ENCODE measurements at places on chromosomes 2 and 18.

GRCh38 chr2:127560201-127560930 is 24.9 kb downstream of the MYO7B start:
- DNase-seq: no peak

GRCh38 chr2:216015722-216016464 is 2.5 kb upstream of the MREG start:
- peak; percentile 68 for DNase-seq

DNA sequence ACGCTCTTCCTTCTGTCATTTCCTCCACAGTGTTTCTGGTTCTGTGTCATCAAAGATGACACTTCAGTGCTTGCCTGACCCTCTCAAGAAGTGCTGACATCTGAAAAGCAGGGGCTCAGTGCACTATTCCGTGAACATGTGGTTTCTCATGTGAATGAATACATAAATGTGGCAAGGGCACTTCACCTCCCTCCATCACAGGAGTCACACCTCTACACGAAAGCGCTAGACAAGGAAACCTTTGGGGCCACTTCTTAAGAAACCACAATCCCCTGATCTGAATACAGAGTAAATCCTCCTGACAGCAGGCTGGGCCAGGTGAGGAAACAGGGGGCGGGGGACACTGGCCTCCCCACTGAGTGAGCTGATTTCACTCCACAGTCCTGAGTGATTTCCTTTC is 145.8 kb upstream of the ACAA2 start:
- peak; percentile 6 for DNase-seq

- DNase-seq: no peak
These were observed 98.6 kb downstream of the HDAC4 start for GRCh38 chr2:239302083-239302807.

DNA sequence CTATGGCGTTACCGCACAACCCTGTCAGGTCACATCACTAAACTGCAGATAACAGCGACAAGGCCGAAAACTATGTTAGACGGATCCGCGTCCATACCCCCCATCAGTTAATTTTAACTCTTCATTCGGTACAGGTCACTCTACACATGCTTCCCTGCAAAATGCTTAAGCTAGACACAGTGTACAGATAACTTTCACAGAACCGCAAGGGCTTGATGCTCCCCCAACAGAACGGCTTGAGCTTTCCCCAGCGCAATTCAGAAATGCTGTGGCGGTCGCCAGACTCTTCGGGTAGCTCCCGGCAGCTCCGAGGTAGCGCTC is 283 bp upstream of the RBBP8 start:
- DNase-seq: no peak

DNA sequence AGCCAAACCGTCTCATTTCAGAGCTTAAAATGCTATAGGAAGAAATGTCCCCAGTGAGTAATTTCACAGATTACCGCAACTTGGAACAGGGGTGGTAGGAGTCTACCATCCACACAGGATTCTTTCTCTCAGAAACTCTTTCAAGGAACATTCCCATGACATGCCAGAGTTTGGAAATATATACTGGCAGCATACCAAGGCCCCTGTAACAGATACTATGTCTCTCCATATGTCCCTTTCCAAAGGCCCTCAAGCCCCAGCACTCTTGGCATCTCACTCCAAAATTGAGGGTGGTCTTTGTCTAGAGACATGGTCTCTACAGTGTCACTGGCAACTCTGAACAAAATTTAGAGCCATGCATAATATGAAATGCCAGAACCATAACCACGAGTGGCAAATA is 11.0 kb downstream of the FIGLA start:
- no peak for DNase-seq

- no peak for DNase-seq
These were observed 35.9 kb downstream of the ZNF385B start for GRCh38 chr2:179825494-179825893.

- no peak for DNase-seq
These were observed 62.1 kb upstream of the XDH start for GRCh38 chr2:31476511-31477180.

DNA sequence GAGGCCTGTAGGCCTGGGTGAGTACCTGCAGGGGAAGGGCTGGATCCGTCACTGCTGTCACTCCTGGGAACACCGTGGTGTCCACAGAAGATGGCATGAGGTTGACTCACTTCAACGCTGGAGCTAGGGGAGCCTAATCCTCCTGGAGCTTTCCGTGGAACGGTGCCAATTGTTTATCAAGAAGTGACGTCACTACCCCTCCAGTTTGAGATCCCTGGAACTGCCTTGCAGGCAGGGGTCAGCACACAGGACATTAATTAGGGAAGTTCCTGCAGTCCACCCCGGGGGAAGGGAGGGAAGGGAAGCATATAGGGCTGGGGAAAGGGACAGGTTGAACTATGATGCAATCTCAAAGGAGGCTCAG is 408.6 kb downstream of the GALR1 start:
- DNase-seq: no peak

DNA sequence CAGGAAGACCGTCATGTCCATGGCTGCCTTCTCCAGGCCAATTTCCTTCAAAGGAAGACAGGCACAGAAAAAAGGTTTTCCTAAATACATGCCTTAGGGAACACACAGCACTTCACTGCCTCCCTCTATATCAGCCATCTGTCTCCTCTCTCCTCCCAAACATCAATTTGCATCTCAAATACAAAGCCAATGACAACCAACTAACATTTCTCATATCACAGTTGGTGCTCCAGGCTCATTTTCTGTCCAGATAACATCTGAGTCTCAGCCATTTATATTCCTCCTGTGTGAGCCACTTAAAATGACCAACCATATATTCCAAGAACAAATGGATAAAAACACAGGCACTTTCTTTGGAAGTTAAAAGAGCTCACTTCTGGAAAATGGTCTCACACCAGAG is 62.5 kb upstream of the ACAA2 start:
- no peak for DNase-seq

DNA sequence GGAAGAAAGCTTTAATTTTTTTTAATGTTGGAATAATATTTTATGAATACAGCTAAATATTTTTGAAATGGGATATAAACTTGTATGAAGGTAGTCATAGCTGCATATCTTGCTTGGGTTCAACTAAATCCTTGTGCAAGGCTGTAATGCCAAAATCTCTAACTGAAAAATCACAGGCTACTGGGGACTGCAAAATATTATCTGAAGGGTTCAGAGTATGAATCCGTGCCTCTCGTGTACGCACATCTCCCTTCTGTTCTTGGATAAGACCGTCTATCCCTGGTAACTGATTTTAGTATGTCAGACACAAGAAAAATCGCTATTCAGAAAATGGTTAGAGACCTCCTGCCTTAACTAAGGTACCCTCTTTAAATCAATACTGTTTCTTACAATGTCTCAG is 71.8 kb downstream of the ACVR1 start:
- no peak for DNase-seq

DNA sequence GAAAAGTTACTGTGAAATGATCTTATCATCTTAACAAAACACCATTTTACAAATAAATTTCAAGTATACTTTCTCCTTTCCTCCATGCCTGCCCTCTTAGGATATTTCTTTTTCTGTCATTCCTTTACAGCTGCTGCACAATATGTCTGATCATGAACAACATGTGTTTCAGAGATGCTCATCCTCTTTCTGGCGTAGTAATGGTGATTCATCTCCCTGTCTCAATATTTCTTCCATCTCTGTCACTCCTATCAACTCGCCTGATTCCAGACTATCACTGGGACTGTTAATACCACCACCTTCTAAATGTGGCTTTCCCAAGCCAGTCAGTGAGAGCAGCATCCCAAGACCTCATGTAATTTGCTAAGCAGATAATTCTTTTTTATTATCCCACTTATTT is 290.5 kb downstream of the GULP1 start:
- no peak for DNase-seq

GRCh38 chr2:232489516-232490220 is 2.0 kb upstream of the ECEL1 start:
- peak; percentile 23 for DNase-seq

DNA sequence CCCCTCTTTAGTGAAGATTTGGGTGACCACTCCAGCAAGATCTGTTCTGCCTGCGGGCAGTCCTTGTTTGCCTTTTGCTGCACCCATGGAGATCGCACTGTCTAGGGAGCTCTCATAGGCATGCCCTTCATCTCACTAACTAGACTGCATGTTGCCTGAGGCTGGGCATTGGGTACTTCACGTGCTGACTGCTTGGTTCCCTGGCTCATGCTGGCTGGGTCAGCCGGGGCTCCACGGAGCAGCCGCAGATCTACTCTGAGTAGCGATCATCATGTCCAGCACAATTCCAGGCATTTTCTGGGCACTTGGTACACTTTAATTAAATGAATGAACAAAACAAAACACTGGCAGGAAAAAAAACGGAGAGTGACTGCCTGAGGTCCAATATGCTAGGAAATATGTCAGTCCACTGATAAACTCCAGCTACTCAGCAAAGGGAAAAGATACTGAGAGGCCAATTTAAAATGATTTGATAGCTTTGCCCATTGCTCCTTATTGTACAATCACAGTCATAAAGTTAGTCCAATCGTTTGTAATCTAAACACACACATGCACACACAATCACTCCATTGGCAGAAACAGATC is 220.3 kb downstream of the C1D start:
- no peak for DNase-seq

DNA sequence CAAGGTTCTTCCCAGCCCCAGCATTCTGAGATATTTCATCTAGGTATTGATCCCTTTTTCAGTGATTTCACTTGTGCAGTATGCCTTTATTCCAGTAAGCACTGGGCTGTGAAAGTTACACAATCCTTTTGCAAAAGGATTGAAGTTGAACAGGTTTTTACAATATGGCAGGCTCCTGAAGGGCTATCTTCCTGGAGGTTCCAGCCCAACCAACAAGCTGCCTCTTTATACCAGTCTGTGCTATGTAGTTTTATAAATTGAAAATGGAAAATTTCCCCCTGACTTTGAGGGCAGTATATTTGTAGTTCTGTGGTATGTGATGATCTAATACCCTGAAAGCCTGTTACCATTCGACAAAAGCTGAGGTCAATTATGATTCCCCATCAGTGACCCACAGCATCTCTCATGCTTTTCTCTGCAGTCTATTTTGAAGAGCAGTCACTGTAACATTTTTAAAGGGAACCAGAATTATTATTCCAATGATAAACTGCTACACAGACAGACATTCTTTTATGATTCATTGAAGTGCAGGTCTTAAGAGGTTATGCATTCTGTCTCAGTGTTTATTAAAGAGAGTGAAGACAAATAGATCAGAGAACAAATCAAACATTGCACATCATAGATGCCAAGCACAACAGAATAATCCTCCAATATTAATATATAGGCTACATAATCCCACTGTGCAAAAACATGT is 35.2 kb upstream of the STPG4 start:
- peak; percentile 44 for DNase-seq

GRCh38 chr2:64970495-64970894 is 18.7 kb upstream of the SLC1A4 start:
- DNase-seq: no peak

DNA sequence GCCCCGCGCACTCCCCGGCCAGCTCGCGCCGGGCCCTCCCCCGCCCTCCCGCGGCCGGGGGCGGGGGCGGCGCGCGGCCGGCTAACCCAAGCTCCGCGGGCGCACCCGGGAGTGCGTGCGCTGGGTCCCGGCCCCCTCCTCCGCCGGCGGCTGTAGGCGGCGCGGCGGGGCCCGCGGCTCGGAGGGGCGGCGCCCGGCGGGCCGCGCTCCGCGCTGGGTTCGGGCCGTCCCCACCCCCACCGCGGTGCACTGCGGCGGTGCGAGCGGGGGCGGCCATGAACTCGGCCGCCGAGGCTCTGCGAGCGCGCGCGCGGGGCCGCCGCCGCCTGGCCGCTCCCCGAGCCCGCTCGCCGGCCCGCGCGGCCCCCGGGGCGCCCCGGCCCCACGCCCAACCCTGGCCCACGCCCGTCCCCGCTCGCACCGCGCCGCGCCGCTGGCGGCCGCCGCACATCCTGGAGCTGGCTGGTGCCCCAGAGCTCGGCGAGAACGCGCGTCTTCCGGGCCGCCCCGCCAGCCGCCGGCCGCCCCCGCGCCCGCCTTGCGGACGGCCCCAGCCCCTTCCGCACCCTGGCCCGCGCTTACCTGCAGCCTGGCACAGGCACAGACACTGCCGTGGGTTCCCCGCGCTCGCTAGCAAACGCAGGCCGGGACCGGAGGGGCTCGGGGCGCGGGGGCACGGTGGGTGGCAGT is at the start of gene ZBTB14:
Gene ZBTB14, minus strand, starts transcription at position 496 of the 690 bp plus-strand sequence. CDS start 2,480 bp downstream, outside the sequence.
- DNase-seq: no peak

DNA sequence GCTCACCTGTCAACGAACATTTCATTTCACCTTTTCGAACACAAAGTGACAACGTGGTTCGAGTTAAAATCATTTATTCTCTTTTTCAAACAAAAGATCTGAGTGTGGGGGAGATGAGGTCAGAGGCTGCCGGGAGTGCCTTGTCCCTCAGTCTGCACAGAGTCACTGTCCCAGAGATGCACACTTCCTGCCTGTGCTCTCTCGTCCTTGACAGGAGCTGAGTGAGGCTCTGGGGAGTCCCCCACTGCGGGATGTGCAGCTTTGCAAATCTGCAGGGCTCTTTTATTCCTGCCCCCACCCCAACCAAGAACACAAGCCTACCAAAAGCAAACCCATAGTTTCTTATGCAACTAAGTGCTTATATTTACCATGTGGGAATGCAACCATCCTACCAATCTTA is 497.8 kb downstream of the EIPR1 start:
- DNase-seq: peak; percentile 34

- no peak for DNase-seq
These were observed 281.0 kb downstream of the PRKCE start for GRCh38 chr2:45932278-45932975.

DNA sequence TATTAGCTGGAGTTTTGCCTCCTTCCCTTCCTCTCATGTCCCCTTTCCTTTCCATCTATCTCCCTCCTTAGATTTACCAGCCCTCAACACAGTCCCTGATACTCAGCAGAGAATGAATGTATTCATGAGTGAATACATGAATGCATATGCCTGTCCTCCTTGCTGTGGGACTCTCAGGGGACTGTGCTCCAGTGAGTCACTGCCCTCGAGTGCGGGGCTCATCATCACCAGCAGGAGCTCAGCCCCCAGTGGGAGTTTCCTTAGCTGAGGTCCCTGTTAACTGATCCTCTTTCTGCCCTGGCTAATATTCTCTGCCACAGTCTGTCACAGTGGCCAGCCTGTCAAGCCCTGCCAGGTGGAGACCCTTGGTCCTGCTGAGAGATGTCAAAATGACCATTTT is 104.9 kb upstream of the LHCGR start:
- no peak for DNase-seq

DNA sequence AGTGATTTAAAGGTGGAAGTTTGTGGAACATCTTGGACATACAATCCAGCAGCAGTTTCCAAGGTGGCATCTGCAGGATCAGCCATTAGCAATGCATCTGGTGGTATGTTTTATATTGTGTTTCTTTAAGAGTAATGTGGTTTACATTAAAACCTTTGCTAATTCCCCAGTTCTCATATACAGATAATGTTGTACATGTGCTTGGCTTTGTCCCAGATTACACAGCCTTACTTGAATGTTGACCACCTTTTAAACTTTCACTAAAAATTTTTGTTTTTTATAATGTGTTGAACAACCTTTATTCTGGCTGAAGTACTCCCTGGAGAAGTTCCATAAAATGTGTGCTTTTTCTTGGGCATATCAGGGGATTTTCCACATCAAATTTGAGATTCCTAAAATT is 57.5 kb downstream of the MIB1 start:
- no peak for DNase-seq
